ENCODE measurements at places on chromosomes 16 and 17. TPM values are rescaled to one million over a fixed set of nuclear protein-coding genes. Genes with fewer than 3 reads are reported as not detected.

Gene CLEC18A
- 0.08 TPM for polyA plus RNA-seq

Gene PRSS8
- polyA plus RNA-seq: 31.2 TPM

Gene MFSD6L
- polyA plus RNA-seq: not detected

Gene OR1A1
- not detected for polyA plus RNA-seq

Gene MAP1LC3B
- polyA plus RNA-seq: 50.3 TPM

Gene SNTB2
- 11.2 TPM for polyA plus RNA-seq

Gene TBC1D3E
- not detected for polyA plus RNA-seq

Gene DHRS7C
- not detected for polyA plus RNA-seq

Gene PRSS33
- not detected for polyA plus RNA-seq

Gene SLC2A4
- polyA plus RNA-seq: not detected

Gene PRAC1
- not detected for polyA plus RNA-seq

Gene FAM20A
- polyA plus RNA-seq: not detected

Gene GDPD1
- 1.4 TPM for polyA plus RNA-seq

Gene LITAFD
- not detected for polyA plus RNA-seq

Gene KRTAP9-6
- not detected for polyA plus RNA-seq

DNA sequence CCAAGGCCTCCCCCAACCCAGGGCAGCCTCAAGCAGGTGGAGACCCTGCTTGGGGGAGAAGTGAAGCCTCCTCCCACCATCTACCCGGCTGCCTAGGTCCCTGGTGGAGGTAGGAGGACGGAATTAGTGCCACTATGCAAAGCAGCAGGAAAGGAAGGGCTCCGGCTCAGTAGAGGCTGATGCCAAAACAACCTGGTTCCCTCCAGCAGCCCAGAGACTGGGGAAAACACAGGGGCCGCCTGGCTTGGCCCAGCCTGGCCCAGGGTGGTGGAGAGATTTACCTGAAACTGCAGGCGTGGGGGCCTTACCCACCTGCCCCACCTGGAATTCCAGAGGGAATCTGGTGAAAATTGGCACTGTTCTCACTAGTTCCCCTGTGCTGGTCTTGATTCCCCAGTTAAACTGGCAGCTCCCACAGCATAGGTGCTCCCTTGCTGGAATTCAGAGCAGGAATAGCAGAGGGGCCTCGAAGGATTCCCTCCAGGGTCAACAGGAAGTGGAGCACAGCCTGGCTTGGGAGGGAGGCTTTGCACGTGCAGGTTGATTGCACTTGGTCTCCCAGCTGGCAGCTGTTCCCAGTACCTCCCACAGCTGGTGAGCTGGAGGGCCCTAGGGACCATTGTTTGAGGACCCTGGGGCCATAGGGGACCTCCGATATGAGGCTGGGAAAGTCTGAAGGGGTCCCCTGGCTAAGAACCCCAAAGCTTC lies 4.5 kb downstream of the CD79B start:
- DNase-seq: no peak

- no peak for DNase-seq
Measured at GRCh38 chr16:10180771-10181163, 1.5 kb downstream of the GRIN2A start.

- no peak for DNase-seq
Measured at GRCh38 chr17:72614871-72615626, 477.4 kb downstream of the SLC39A11 start.

DNA sequence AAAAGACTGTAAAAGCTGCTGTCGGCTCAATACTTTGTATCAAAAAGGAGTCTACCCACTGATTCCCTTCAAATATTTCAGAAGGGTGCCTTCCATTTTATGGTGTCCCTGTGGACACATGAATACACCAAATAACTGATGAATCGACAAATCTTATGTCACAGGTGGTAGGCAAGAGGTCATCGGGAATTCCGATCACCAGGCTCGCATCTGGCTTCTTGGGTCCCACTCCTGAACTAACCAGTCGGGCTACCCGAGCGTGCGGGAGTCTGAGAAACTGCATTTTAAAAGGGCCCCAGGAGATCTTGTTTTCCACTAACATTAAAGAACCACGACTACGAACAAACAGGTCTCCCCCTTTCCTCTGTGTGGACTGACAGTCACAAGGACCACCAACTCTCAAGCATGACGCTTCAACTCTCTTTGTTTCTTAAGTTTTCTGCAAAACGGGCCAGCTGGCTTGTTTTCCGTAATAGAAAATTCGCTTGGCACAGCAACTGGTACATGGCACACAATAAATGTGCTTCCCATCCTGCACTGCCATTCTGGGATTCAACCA lies 873 bp downstream of the PSME3IP1 start:
- DNase-seq: no peak

DNA sequence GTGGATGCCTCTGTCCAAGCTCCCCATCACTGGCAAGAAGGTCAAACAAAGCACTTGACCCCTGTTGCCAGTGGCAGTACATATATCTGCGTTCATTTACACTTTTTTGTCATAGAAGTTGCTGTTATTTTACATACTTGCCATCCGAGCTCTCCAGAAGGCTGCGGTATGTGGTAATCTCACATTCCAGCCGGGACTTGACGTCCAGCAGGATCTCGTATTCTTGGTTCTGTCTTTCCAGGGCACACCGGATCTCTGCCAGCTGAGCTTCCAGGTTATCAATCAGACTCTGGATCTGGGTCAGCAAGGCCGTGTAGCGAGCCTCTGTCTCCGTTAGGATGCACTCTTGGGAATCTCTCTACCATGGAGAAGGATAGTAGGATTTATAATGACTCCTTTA lies 6.6 kb downstream of the KRT39 start:
- DNase-seq: no peak

- DNase-seq: no peak
Measured at GRCh38 chr16:24848065-24848464, 2.3 kb downstream of the SLC5A11 start.

GRCh38 chr17:67994817-67995569 lies 1.3 kb downstream of the C17orf58 start:
- DNase-seq: no peak

DNA sequence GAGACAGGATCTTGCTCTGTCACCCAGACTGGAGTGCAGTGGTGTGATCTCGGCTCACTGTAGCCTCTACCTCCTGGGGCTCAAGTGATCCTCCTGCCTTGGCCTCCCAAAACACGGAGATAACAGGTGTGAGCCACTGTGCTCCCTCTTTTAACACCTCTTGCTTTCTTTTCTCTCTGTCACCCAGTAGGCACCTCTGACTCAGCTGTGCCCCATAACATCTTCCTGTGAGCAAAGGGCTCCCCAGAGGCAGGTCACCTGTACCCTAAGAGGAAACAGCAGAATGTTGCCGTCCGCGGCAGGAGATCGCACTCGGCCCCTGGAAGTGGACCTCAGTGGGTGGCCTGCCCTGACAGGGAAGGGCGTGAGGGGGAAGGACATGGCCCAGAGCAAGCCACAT lies 918 bp upstream of the NLRC3 start:
- DNase-seq: no peak

GRCh38 chr17:80269405-80269807 lies 8.8 kb downstream of the RNF213 start:
- no peak for DNase-seq

DNA sequence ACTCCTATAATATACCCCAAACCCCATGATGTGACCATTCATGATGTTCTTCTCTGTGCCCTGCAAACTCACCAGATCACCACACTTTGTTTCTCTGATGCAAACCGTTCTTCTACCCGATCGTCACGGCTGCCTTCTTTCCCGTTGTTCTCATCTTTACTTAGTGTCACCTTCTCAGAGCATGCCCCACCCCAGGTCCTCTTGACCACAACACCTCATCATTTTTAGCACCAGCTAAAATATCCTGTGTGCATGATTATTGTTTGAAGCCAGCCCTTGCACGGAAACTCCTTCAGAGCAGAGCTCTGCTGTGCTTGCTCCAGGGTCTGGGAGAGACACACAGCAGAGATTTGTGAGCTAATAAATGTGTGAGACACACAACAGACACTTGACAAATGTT lies 38.9 kb upstream of the CREBBP start:
- no peak for DNase-seq

GRCh38 chr16:87149051-87149450 lies 168.1 kb downstream of the C16orf95 start:
- no peak for DNase-seq

DNA sequence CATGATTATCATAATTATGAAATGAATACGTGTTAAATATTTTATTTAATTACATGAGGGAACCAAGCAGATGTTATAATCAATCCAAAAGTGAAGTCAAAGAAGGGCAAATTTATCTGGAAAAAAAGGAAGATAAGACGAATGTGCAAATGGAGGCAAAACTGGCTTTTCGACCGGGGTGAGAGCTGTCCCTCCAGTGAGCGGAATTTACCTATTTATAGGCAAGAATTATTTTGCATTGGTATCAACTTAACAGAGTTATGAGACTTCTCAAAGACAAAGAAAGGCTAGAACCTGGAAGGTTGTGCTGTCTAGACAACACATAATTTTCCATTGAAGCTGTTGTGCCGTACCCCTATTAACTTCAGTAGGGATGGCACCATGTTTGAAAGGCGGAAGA lies 1.4 kb upstream of the GGA2 start:
- no peak for DNase-seq

DNA sequence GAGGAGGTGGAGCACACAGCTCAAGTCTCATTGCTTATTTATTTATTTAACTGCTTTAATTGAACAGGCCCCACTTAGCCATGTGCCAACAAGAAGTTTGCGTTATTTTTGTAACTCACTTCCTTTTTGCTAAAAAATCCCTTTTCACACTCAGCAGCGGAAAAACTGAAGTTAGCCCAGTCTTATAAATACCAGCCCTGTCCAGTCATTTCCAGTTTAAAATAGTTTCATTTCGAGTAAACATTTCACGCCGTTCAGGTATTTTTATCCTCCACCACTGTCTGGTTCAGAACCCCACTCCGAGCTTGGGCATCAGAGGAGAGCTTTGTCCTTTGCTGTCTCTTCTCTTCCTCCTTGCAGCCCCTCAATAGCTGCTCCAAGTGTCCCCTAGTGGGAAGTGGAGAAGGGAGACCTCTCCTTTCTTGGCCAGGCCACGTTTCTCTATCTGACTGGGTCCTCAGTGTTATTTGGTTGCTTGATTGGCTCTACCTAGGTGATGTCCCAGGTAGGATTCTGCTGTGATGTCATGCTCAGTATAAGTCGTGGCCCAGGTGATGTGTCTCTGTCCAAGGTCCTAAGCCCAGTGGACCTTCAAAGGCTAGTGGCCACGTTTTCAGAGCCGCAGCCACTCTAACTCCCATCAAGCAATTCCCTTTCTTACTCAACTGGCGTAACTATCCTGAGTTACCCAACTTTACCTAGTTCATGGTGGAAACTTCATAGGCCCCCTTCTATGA lies 53.0 kb upstream of the GAS7 start:
- DNase-seq: no peak

- DNase-seq: no peak
Measured at GRCh38 chr17:75472119-75472518, 15.7 kb downstream of the TMEM94 start.

- no peak for DNase-seq
Measured at GRCh38 chr16:85912211-85912974, 13.4 kb downstream of the IRF8 start.

DNA sequence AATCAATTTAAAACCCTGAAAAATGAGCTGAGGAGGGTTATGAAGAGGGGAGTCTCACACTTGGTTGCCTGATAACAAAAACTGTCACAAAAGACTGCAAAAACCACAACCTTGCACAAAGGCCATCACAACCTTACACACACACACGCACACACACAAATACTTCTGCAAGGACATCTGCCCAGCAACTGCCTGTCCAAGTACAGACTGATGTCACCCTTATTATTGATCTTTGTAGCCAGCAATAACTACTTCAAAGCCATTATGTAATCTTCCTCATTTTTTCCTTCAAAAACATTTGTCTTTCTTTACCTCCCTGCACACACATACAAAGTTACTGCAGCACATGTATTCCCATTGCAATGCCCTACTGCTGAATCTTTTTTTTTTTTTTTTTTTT lies 253.2 kb upstream of the HSBP1 start:
- DNase-seq: no peak

DNA sequence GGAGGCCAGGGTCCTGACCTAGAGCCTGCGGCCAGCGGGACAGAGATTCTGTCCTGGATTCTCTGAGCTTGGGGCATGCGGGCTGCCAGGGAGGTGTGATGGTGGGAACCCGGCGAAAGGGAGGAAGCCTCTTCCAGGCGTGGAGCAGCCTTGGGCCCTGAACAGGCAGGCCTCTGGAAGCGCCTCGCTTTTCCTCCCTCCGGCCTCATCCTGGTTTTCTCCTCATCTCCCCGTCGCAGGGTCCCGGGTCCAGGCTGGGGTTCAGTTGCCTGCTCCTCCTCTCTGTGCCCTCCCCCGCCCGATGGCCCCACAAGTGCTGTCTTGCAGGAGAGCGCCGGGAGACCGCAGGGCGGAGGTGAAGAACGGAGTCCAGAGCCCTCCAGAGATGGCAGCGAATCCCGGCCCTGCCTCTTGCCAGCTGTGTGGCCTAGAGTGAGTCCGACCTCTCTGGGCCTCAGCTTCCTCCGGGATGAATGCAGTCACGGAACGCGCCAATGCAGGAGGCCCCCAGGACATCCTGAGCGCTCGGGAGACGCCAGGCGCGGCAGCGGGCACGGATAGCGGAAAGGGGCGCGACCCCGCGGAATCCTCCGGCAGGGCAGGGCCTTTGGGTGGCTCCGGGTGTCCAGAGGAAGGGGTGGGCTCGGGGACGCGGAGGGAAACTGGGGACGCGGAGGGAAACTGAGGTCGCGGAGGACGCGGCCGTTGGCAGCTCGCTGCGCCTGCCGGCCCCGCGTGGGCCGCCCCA lies 553 bp upstream of the RAB11FIP4 start:
- no peak for DNase-seq

GRCh38 chr17:9298776-9299295 lies 276.8 kb downstream of the STX8 start:
- DNase-seq: no peak

DNA sequence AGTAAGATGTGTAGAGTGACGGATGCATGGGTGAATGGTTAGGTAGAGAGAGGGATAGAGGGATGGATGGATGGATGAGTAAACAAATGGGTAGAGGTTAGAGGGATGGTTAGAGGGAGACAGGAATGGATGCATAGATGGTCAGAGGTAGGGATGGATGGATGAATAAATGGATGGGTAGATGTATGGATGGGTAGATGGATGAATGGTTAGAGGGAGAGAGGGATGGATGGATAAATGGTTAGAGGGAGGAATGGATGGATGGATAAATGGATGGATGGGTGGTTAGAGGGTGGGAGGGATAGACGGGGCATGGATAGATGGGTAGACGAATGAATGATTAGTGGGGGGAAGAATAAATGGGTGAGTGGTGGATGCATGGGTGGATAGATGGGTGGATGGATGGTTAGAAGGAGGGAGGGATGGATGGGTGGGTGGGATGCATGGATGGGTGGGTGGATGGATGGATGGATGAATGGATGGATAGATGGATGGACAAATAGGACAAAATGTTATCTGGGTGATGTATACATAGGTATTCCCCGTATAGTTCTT lies 29.2 kb upstream of the SNN start:
- DNase-seq: no peak
